ENCODE measurements at places on chromosomes 3 and 15.

DNA sequence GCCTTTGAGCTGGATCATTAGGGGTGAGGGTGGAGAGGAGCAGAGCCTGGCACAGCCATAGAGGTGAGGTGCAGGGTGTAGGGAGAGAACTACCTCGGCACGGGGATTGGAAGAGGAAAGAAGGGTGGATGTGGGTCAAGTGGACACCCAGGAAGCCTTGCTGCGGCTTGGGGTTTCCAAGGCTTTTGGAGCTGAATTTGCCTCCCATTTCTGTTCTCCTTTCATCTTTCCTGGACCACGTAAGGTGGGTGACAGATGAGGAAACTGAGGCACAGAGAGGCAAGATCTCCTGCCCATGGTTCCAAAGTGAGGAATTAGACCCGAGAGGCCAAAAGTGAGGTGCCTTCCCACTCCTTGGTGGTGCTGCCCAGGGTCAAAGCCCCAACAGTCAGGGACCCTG lies 35.4 kb upstream of the SFMBT1 start:
- no peak for DNase-seq

- DNase-seq = no peak
Observed at GRCh38 chr15:38190501-38190900, 62.1 kb upstream of the SPRED1 start.

DNA sequence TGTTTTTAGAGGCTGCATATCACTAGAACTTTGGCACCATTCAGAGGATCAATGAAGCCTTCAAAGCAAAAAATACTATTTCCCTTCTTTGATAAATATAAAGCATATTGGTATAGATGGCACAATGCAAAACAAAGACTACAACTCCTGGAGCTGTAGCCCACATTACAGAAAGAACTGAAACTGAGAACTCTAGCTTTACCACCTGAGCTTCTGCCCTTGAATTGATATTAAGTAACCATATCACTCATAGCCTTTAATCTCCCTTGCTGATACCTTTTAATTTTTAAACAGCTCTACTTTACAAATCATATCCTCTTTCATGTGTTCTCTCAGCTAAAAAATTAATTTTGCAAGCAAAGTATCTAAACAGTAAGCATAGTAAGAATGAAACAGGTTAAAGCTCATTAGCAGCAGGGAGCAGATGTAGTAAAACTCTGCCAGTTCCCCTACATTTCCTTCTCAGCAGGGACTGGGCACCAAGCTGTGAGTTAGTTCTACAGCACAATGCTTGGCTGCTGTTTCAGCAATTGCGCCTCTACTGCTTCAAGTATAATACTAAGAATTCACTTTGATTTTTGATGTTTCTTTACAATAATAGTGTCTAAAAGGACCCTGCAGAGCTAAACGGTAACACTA lies 97.9 kb upstream of the NANOGP8 start:
- no peak for DNase-seq

DNA sequence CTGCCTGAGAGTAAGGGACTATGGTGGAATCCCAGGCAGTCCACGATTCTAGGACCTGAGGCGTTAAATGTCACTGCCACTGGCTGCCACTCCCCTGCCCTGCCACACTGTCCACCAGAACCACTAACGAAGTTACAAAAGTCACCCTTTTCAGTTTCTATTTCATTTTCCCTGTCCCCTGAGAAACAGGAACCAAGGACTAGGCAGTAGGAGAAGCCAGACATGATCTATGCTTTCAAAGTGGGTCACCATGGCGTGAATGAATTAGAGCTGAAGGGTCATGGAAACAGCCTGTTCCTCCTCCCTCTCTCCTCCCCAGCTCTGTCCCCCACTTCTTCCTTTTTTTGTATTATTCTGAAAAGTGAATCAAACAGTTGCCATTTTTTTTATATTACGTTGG lies 9.1 kb upstream of the ADPRH start:
- DNase-seq = no peak

DNA sequence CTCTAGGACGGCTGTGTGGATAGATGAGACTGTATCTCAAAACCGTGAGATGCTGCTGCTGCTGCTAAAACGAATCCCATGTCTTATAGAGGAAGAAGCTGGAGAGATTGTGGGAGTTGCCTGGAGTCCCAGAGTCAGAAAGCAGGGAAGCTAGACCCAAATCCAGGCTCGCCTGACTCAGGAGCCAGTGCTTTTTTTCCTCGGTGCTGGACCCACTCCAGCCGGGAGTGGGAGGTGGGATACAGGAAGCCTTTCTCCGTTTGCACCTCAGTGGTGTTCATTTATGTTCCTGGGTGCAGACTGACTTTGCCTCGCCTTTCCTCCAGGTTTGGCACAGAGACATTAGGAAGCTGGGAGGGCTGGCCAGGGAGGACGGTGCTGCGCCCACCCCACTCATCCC lies 150.9 kb upstream of the LINGO1 start:
- no peak for DNase-seq

GRCh38 chr15:27046880-27047279 lies 75.9 kb downstream of the GABRG3 start:
- no peak for DNase-seq

GRCh38 chr3:141093971-141094684 lies 43.0 kb downstream of the SPSB4 start:
- DNase-seq = no peak

- no peak for DNase-seq
Observed at GRCh38 chr3:182829761-182830405, 36.6 kb downstream of the ATP11B start.
